ENCODE measurements at places on chromosomes 4 and X.

- DNase-seq, result no peak
Measured at GRCh38 chr4:111718763-111719559, 426.3 kb upstream of the FAM241A start.

- DNase-seq, result no peak
Measured at GRCh38 chrX:114061226-114061625, 522.7 kb upstream of the HTR2C start.

DNA sequence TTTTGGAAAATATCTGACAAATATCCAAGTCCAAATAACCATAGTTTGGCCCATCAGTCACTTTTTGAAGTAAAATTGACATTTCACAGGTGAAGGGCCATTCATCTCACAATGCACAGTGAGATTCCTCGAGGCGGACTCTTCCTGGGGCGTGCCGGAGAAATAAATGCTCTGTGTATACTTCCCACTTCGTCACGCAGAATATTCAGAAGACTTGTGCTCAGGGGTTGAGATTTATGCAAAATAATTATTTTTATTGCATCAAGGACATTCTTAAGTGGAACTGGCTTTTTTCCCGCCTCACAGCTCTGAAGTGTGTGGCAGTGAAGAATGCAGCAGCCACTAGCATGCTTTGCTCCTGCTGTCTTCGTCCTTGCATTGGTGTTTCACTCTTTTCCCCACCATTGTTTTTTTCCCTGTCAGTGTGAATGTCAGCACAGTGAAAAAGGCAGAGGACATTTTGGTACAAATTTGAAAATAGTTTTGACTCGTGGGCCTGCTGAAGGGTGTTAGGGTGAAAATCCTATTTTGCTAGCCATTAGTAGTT, 70.6 kb downstream of the FAM193A start:
- no peak for DNase-seq

- DNase-seq, result no peak
Measured at GRCh38 chr4:173282626-173283025, 51.5 kb downstream of the HMGB2 start.

- DNase-seq, result no peak
Measured at GRCh38 chr4:84258905-84259830, 239.9 kb downstream of the NKX6-1 start.

DNA sequence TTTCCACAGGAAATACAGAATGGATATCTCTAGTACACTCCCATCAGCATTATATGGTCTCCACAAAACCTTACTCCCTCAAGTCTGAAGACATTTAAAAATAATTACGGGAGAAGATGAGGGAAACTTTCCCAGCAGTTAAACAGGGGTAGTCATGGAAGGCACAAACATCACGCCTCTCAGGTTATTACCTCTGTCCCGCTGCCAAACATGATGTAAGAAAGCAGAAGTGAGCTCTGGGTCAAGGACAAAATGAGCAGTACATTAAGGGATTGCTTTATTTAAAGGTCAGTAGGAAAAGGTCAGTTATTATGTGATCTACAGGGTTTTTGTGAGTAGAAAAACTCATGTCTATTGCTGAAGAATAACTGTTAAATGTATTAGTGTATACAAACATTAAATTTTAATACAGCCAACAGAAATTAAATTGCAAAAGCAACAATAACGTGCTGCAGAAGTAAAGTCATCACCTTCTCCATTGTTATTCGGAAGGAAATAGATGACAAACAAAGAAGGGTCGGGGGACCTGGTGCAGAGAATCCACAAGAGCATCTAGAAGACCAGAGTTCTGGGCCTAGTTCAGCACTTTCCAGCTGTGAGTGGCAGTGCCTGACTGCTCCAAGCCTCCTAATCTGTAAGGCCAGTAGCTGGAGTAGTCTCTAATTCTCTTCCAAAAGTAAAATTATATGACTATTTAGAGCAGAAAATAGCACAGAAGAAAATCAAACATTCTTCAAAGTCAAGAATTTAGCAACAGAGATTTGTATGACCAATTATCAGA, 171.2 kb downstream of the PPP3CA start:
- DNase-seq, result no peak

- no peak for DNase-seq
Measured at GRCh38 chrX:153776120-153776599, 4.7 kb upstream of the SRPK3 start.

- no peak for DNase-seq
Measured at GRCh38 chr4:58749206-58749605, 1639.0 kb upstream of the IGFBP7 start.

DNA sequence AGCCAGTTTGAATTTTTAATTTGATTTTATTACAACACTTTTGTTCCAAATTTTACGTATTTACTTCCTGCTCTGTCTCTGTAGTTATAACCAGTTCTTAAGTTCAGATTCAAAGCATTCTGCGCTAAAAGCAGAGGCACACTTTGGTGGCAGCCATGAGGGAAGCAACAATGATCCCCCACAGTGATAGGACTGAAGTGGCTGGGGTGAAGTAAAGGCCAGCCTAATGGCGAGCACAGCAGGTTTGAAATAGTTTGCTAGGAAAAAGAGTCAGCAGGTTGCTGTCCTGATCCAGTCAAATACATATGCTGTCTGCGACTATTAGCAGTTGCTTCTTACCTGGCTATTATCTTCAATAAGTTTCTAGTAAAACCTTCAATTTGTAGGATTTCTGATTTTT, 176.3 kb downstream of the RPA4 start:
- DNase-seq, result no peak

DNA sequence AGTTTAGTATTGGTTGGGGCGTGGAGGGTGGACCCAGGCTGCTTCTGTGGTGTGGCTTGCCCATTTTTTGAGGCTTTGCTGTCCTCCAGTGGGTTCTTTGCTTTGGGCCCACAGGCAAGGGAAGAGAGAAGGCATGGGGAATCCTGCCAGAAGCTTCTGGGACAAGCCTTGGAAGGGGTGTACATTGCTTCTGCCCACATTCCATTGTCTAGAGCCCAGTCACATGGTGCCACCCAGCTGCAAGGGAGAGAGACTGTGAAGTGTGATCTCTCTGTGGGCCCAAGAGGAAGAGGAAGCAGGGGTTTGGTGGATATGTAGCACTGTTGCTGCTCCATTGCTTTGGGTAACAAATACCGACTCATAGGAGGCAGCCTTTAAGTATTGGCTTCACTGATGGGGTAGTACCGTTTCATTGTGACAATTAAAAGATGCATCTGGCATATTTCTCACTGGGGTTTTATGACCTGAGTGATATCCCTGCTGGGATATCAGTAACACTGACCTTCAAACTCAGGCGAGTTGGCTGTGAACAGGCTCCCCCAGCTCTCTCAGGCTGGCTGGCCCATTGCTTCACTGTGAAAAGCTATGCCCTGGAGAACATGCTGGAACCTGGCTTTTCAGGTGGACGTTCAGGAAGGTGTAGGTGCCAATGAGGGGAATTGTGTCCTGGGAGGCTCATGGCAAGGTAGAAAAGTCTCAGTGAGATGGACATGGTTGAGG, 85.9 kb downstream of the CLDN34 start:
- DNase-seq, result no peak

- no peak for DNase-seq
Measured at GRCh38 chr4:128524311-128524710, 236.7 kb upstream of the PGRMC2 start.

- no peak for DNase-seq
Measured at GRCh38 chr4:5710961-5711478, at the start of gene EVC. Gene EVC (plus strand): TSS chr4:5711201. CDS start chr4:5711381, 180 bp downstream.

- DNase-seq, result no peak
Measured at GRCh38 chrX:128020701-128021100, 31.5 kb downstream of the ACTRT1 start.

- no peak for DNase-seq
Measured at GRCh38 chr4:68021185-68021584, 57.9 kb upstream of the TMPRSS11A start.

DNA sequence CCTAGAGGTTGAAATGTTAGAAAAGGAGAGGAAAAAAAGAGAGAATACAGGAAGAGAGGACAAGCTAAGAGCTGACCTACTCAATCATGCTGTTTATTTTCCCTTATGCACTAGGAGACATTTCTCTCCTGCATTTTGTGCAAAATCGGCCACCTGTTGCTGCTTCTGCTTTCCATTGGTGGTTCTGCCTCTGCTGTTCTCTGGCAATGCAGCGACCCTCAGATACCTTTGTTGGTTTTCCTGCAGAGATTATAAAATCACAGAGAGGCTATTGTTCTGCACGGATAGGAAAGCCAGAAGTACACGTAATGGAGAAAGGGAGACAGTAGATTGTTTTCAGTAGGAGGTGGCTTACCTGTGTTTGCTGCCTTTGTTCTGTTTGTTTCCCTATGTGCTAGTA, 108.9 kb downstream of the UNC5C start:
- no peak for DNase-seq

GRCh38 chrX:129641469-129641868, 13.3 kb downstream of the APLN start:
- DNase-seq, result no peak

DNA sequence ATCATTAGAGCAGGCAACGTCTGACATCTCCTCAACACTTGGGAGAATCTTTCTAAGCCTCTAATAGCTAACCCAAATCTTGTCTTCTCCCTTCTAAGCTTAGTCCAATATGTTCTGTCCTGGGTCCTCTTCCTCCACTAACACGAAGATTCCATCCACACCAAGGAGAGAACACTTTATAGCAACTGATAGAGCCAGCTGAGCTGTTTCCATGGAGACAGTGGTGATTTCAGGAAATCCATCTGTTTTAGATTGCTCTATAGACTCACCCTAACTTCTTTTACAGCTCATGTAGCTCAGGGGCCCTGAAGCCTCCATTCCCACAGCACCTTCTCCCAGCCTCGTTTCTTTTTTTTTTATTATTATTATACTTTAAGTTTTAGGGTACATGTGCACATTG, 37.4 kb downstream of the SCD5 start:
- no peak for DNase-seq

DNA sequence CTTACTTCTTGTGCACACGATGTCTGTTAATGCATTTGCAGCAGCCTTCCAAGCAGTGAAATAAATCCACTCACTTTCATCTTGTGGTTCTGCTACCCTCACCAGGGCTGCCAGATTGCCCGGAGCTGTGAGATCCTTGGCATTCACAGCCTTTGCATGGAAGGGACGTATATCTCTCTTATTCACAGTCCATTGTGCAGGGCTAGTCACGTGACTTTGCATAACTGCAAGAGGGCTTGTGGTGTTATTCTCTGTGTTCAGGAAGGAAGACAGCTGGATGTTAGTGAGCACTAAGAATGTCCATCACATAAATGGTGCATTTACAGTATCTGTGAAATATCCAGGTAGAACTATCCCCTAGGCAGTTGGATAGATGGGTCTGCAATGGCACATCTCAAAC, 96.5 kb upstream of the BEND4 start:
- DNase-seq, result no peak

DNA sequence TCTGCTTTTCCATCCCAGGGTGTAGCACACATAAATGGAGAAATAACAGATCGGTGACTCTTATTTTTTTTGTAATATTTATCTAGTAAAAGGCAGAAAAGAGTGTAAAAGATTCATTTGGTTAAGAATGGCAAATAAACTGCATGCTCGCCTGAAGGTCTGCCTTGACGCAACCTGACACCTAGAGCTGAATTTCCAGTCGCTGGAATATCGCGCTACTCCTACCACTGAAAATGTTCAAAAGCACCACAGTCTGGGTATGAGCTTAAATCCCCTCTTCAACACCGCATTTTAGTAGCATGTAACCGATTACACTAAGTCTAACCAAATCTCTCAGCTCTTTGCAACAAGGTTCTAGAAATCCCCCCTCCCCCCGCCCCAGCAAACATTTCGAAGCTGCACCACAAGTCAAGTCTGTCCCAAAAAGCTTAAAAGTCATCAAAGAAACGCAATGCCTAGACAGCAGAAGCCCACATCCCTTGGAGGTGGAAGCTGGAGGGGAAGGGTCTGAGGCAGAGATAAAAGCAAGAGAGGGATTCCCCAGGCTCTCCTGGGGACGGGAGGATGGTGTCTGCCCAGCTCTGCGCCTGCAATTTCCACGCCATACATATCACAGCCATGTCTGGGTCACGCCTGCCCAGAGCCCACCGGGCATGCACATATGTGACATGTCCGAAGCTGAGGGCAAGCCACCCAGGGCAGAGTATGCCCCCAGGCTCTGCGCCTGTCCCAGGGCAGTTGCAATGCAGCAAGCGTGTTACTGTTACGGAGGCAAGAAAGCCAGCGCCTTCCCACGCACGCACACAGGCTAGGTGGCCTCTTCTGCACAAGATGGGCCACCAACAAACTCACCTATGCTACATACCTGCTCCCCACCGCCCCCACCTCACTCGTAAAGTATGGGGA, 1.4 kb downstream of the FGF13 start:
- DNase-seq, result no peak

DNA sequence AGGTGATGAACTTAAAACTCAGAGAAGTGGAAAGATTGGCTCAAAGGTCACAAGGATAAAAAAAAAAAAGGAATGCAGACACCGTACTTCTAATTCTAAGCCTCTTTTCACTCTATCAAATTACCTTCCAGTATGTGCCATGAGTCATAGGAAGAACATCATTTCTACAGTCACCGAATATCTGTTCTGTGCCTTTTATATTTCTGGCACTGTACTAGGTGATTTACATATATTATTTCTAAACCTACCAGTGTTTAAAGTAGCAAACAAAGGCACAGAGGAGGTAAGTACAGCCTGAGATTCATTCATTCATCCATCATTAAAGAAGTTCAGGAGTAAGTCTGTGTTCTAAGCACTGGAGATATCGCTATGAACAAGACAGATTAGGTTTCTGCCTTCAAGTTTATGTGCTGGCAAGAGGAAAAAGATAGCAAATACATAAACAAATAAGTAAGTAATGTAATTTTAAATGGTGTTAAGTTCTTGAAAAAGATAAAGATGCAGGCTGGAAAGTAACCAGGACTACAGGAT, 65.3 kb downstream of the PALLD start:
- no peak for DNase-seq

- no peak for DNase-seq
Measured at GRCh38 chr4:147363514-147363913, 117.4 kb upstream of the EDNRA start.

DNA sequence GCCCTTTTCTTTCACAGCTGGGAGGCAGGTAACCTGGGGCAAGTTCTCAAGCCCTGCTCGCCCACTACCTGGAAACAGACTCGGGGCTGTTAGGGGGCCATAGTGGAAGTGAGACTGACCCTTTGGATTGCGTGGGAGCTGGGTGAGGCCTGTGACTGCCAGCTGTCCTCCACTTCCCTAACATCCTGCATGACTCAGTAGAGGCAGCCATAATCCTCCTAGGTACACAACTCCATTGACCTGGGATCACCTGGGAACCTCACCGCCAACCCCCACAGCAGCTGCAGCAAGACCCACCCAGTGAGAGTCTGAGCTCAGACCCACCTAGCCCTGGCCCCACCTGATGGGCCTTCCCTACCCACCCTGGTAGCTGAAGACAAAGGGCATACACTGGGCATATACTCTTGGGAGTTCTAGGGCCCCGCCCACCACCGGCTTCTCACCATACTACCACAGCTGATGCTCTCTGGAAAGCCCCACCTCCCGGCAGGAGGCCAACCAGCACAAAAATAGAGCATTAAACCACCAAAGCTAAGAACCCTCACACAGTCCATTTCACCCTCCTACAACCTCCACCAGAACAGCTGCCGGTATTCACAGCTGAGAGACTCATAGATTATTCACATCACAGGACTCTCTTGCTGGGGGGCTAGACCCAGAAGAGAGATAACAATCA, 61.1 kb upstream of the DCTD start:
- DNase-seq, result no peak

- no peak for DNase-seq
Measured at GRCh38 chr4:1487106-1487505, 80.9 kb upstream of the NKX1-1 start.

All from activated CD8-positive, alpha-beta T cell treated with anti-CD3 and anti-CD28 coated beads, Interleukin-2, amount 10 ng/mL, durations not matched to agents 7 days and 5 days (primary cell).